ENCODE measurements at places on chromosomes 1 and 21.

GRCh38 chr1:63780565-63780964 is 6.7 kb downstream of the ROR1 start:
- no peak for DNase-seq

DNA sequence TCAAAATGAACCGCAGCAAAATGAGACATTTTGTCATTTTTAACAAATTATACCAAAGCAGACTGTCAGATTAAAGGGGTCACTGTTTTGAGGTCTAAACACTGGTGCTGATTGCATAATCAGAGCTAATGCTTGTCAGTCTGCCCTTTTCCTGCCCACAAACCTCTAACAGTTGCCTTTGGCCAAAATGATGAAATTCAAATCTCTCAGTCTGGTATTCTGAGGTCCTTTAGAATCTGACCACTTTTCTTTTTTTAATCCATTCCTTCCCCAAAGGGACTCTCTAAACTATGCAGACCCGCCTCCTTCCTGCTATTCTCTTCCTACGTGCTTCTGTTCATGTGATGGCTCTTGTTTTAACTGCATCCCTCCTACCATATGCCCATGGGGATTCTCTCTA is 145.2 kb upstream of the SPATA6 start:
- DNase-seq = no peak

GRCh38 chr1:176243746-176244145 is 36.7 kb upstream of the COP1 start:
- no peak for DNase-seq

- DNase-seq = no peak
These were observed 135.4 kb upstream of the DUSP10 start for GRCh38 chr1:221877311-221877710.

- DNase-seq = no peak
These were observed 243.7 kb downstream of the NPHP4 start for GRCh38 chr1:5748286-5749225.

- no peak for DNase-seq
These were observed 71.2 kb downstream of the CHRM3 start for GRCh38 chr1:239457491-239458143.

- DNase-seq = no peak
These were observed 110.1 kb downstream of the FOXD2 start for GRCh38 chr1:47547753-47548573.

- no peak for DNase-seq
These were observed 35.3 kb downstream of the EPHB2 start for GRCh38 chr1:22745669-22746585.

DNA sequence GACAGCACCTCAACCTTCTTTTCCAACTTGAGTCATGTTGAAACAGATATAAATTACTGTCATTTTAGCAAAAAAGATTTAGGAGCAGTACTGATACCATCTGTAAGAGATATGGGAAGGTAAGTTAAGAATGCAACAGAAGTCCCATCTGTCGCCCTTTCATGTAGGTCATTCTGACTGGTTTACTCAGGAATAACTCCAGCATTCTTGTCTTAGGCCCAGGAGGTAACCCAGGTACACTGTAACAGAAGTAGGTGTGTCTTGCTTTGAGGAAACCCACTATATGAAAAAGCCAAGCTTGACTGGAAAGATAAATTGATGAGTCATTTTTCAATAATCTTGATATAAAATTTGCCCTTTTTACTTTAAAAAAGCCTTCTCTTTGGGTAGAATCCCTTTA is 35.4 kb downstream of the PGM1 start:
- DNase-seq = no peak

GRCh38 chr21:14585122-14585521 is 39.0 kb upstream of the SAMSN1 start:
- no peak for DNase-seq

DNA sequence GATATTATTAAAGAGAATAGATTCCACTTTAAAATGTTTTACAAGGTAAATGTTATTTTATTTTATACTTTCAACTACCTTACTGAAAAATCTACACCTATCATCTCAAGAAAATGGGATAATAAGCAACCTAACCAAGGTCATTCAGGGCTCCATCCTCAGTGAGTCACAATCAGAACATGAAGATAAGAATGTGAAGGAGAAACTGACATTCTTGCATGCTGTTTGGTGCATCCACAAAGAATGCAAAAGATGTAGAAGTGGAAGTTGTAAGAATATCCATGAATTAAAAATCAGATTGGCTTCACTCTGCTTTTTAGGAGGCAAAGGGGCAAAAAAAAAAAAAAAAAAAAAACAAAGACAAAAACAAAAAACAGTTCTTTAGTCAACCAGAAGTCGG is 6.5 kb downstream of the WARS2 start:
- no peak for DNase-seq

- DNase-seq = no peak
These were observed 480.0 kb upstream of the USP24 start for GRCh38 chr1:55695151-55695550.

GRCh38 chr1:85258536-85259117 is 835 bp downstream of the C1orf52 start:
- DNase-seq = no peak

GRCh38 chr1:68201546-68202238 is 30.6 kb downstream of the WLS start:
- no peak for DNase-seq

DNA sequence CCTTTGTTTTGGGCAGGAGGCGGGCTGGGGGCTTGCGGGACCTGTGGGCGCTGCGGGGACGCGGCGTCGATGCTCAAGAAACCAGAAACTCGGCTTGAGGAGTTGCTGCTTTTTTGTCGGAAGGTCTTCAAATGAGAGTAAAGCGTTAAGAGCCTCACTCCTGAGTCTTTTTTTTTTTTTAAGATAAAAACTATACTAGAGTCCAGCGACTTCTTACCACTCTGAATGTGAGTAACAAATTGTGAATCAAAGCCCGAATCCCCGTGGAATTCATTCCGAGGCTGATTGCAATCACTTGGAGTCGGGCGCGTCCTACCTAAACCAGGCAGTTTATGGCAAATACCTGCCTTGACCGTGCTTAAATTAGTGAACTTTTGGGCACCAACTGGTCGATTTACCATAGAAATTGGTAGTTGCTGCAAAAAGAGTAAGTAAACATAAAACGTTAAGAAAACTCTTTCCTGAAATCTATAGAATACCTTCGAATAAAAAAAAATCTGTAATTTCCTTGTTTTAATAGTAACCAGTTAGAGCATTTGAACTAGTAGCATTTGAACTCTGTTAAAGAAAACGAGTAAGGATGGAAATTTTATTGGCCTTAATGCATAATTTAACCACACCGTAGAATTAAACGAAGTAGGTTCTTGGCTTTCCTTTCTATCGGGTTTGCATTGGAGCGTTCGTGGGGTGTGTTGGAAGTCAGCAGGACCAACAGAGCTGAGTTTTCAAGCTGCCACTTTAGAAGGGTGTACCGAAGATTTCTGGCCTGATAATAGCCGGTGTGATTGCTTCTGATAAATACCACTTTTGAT is 769 bp downstream of the GPSM2 start:
- no peak for DNase-seq

- DNase-seq = no peak
These were observed 87.5 kb downstream of the RGL1 start for GRCh38 chr1:183892351-183892793.

DNA sequence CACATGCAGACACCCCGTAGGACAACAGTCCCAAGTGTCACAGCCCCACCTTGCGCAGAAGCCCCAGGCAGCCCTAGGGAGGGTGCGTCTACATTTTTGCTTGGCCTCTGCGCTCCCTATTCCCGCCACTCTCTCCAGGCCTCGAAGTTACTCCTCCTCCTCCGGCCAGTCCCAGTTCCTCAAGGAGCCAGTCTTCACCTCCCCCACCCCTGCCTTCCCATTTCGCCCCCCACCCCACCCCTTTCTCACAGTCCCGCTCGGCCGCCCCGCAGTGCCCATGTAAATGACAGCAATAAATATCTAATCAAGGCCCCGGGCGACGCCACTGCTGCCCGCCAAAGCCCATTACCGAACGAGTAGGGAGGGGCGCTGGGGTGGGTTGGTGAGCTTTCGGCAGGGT is 3.2 kb downstream of the DMBX1 start:
- DNase-seq = no peak

DNA sequence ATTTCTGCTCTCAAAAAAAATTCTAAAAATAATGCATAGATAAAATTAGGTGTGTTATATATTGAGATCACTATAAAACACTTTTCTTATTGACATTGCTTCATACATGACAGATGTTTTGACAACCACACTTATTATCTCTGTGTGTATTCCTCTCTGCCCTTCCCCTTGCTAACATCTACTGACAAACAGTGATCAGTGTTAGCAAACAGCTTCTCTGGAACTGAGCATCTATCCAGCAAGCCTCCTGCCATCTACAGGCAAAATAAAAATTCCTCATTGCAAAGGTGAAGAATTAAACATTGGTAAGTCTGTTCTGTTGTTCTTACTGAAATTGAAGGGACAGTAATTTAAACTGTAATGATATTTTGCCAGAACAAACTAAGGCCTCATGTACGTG is 2153.9 kb downstream of the NCAM2 start:
- no peak for DNase-seq

- DNase-seq = peak; percentile 34
These were observed 16.4 kb upstream of the TARBP1 start for GRCh38 chr1:234495231-234495990.

All from stimulated activated CD4-positive, alpha-beta T cell treated with anti-CD3 and anti-CD28 coated beads, Interleukin-12 subunit alpha, Interleukin-12 subunit beta, amount 100 ng/mL, for 48 hours (primary cell).